ENCODE measurements at places on chromosomes 3 and 15.

DNA sequence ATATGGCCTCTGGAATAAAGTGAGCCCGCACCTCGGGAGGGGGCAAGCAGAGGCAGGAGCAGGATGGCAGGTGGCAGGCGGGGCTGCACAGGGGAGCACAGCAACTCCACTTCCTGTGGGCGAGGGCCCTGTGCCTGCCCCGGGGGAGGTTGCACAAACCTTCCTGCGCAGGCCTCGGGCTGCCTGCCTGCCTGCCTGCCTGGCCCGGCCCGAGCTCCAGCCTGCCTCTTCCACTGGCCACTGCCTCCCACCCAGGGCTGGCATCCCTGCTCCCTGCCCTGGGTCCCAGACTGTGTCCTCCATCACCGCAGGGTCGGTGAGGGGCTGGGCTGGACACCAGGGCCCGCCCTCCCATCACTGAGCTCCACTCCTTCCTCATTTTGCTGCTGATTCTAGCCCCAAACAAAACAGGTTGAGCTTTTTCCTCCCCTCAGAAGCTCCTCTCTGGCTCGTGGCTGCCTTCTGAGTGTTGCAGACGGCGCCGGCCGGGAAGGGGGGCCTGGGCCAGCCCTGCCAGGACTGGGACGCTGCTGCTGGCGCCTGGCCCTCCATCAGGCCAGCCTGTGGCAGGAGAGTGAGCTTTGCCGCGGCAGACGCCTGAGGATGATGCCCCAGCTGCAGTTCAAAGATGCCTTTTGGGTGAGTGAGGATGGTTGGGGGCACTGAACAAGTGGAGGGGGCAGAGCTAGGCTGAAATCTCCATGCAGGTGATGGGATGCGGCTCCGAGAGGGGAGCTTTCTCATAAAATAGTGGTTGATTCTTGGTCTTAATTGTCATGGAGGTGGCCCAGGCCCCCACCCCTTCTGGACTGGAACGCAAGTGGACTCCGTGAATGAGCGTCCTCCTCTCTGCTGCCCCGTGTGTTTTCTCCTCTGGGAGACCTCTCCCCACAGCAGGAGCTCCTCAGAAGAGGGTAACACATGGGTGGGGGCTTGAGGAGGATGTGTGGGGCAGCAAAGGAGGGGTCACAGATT, at the start of gene PSTPIP1:
PSTPIP1 (plus strand) TSS at position 156 of the 975 bp plus-strand sequence; CDS start at position 604, 448 bp downstream.
- DNase-seq, result no peak

GRCh38 chr15:45796433-45796832, 161.6 kb downstream of the SQOR start:
- no peak for DNase-seq

DNA sequence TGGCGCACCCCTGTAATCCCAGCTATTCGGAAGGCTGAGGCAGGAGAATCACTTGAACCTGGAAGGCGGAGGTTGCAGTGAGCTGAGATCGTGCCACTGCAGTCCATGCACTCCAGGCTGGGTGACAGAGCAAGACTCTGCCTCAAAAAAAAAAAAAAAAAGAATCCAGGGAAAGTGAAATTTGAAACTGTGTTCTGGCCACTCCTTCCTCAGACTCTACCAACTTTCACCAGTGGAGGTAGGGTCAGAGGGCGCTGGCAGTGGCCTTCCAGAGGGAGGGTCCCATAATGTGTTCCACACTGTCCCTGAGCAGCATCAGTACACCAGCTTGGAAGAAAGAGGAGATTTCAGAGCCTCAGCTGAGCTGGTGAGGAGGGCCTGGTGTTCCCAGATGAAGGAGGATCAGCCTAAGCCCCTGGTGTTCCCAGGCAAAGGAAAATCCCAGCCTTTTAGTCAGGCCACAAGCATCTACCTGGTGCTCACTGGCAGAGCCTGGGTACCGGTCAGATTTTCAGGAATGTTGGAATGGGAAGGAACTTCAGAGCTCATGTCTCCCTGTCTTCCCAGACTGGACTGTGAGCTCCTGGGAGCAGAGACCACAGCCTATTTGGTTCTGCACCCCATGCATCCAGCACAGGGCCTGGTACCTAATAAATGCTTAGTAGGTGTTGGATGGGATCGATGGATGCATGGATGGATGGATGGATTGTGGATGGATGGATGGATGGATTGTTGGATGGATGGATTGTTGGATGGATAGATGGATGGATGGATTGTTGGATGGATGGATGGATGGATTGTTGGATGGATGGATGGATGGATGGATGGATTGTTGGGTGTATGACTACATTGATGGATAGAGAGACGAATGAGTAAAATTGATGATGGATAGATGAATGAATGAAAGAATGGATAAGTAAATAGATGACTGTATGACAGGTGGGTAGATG, 117.9 kb downstream of the CORO2B start:
- no peak for DNase-seq

DNA sequence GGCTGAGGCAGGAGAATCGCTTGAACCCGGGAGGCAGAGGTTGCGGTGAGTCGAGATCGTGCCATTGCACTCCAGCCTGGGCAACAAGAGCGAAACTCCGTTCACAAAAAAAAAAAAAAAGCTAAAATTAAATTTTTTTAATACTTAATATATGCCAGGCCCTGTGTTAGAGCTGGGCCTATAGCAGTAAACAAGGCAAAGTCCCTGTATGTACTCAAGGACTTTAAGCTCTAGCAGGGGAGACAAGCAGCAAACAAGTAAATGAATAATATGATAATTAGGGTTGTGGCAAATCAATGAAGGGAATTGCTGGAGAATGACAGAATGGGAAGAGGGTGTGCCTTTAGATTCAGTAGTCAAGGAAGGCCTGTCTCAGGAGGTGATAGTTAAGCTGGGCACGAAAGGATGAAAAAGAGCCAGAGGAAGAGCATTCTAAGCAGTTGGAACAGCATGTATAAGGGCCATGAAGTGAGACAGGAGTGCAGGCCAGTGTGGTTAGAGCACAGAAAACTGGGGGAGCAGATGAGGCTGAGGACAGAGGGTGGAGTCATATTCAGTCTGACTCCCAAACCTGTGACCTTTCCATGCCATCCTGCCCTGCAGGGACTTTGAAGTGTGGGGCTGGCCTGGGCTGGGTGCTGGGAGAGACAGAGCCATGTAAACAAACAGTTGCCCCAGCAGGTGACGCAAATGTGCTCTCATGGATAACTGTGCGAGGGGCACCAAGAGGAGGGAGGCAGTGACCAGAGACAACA, 6.6 kb upstream of the RAF1 start:
- no peak for DNase-seq

DNA sequence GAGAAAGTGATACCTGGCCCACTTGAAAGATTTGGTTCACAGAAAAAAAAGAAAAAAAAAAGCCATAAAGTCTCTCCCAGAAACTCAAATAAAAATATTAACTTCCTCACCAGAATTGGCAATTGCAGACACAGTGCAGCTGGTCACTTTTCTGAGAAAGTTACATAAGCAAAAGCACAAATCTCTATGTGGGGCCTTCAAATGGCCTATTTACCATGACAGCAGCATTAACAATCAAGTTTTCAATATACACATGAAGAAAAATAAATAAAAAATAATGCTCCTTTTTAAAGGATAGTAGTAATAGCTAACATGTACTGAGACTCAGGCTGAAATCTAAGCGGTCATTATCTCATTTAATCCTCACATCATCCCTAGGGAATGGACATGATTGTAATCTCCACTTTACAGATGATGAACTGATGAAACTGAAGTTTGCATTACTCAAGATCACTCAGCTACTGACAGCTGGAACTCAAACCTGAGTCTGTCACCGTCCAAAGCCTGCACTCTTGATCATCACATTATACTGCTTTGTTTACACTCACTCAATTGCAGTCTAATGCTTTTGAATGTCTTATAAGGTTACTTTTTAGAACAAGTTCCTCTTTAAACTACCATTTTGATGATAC, 3.3 kb downstream of the NPTN start:
- DNase-seq, result no peak

DNA sequence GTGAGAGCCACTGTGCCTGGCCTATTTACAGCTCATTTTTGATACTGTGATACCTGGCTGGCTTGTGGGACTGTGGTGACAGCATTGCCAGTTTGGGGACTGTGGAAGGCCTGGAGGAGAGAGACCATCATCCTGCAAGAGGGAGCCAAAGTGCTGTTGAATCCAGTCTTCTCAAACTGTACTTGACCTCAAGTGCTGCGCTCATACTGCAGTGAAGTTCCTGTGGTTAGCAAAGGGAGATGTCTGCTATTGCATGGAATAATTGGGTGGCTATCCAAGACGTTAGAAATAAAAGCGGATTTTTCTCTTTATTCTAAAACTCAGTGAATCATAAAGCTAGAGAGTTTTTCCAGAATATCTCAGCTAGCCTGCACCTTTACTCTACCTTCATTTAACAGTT, 83.4 kb downstream of the CCK start:
- no peak for DNase-seq

GRCh38 chr15:52003710-52004109, 15.3 kb upstream of the MAPK6 start:
- no peak for DNase-seq

- DNase-seq, result peak; percentile 74
Measured at GRCh38 chr15:61025781-61026180, 203.3 kb downstream of the RORA start.

GRCh38 chr3:45491344-45491743, 103.0 kb downstream of the LARS2 start:
- no peak for DNase-seq

DNA sequence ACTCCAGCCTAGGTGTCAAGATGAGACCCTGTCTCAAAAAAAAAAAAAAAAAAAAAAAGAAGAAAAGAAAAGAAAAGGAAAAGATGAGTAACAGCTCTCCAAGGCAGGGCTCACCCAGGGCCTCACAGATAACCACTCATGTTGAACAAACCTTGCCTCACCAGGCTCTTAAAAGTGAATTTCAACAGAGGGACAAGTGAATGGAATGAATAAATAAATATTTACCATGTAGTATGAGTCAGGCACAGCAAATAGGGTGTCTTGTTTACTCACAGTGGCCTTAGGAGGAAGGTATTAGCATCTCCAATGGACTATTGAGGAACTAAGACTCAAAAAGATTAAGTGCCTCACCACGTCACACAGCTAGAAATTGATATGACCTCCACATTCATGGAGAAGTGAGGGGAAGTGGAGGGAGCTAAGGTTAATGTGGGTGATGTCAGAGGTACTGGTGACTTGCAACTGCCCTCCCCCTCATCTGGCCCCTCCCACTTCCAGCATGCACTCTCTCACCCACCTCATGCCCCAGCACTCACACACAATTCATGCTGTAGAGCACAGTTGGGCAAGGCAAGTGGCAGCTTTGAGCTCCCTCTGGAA, 255.5 kb downstream of the UACA start:
- DNase-seq, result no peak

DNA sequence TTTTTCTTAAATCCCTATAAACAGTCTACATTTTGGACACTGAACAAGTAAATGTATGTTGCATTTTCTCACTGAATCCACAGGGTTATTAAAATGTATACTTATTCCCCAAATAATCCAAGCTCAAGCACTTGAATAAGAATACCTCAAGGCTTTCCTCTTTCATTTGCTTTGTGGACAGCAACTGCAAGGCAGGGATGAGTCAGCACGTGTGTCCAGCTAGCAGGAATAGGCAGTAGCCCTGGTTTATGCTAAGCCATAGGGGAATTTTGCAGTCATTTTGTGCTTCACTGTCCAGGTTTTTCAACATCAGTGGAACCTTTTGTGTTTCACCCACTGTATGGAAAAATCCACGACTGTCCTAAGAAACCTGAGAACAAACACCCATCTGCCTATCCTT, 96.7 kb upstream of the KCNMB2 start:
- DNase-seq, result no peak

- peak; percentile 81 for DNase-seq
Measured at GRCh38 chr15:60390871-60391501, 6.8 kb downstream of the ANXA2 start.

GRCh38 chr3:175612487-175613196, 753.5 kb downstream of the NAALADL2 start:
- no peak for DNase-seq

DNA sequence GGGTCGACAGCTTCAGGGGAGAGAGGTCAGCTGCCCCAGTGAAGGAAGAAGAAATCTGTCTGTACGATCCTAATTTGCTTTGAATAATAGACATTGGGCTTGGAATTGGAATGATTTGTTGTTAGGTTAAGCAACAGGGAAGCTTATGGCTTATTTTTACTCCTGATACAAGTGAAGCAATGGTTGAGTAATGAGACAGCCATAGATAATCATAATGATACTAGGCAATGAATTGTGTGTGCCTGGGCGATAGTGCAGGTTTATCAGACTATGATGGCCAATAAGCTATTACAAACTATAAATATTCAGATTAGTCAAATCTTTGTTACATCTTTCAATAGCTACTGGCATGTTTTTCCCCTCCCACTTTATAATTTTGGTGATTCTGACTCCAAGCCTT, 140.9 kb upstream of the CDIN1 start:
- no peak for DNase-seq

DNA sequence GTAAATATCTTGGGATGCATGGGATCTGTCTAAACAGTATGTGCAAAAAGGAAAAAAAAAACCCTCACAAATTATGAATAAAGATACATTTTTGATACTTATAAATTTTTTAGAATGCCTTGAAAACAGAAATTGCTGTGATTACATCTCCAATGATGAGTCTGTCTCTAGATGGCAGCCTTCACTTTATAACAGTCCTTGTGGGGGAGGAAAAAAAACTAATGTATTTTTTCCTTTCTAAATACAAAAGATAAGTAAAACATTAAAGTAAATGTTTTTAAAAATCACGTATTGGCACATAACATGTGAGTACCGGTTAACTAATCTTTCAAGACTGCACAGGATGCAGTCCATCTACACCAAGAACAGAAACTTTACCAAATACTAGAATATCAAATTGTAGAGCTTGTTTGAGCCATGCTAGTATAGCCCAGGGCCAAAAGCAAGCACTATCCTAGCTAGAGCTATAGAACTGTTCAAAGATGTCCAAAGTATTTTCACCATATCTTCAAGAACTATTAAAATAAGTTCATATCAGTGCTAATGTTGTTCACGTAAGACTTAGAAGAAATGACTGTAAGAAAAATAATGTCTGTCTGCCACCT, 206.4 kb downstream of the STAG1 start:
- DNase-seq, result no peak

DNA sequence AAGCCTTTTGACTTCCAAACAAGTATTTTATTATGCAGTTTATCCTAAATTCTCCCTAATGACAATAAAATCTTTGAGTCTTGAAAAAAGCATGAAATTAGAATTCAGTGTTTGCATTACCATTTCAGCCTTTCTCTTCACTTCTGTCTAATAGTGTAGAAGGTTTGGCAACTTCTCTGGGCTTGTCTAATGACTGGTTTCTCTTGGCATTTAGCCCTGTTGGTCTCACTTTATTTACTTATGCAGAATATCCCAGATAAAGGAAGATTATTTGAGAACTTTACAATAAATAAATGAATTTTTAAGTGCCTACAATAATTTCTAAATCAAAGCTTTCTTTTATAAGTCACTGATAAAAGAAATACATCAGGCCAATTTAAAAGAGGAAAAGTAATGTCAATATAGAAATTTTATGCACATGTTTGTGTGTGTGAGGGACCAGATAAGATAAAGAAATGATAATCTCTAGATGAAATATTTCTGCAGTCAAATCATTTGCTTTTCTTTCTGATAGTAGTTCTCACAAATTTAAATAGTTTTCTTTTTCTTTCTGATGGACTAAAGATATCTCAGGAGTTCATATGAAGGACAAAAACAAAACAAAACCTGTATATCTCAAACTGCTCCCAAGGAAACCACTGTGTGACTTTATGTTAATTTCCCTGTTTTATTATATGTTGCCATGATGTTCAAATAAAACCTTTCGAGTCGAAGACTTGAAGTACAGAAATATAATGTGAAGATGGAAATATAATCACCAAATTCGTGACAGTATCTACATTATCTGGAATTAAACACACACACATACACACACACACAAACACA, 533.1 kb upstream of the CBLB start:
- no peak for DNase-seq

GRCh38 chr15:58641660-58642059, 107.8 kb downstream of the ADAM10 start:
- no peak for DNase-seq

GRCh38 chr3:14836049-14836468, 17.3 kb downstream of the FGD5 start:
- DNase-seq, result no peak

Data from skin of body (tissue), 3 donors.